ENCODE measurements at places on chromosomes 5 and 9.

GRCh38 chr9:108861464-108861863, 602 bp upstream of the ACTL7A start:
- DNase-seq: no peak

- DNase-seq: no peak
Observed at GRCh38 chr9:34647651-34648050, 1.2 kb downstream of the GALT start.

- no peak for DNase-seq
Observed at GRCh38 chr9:37337301-37337890, 85.1 kb upstream of the GRHPR start.

DNA sequence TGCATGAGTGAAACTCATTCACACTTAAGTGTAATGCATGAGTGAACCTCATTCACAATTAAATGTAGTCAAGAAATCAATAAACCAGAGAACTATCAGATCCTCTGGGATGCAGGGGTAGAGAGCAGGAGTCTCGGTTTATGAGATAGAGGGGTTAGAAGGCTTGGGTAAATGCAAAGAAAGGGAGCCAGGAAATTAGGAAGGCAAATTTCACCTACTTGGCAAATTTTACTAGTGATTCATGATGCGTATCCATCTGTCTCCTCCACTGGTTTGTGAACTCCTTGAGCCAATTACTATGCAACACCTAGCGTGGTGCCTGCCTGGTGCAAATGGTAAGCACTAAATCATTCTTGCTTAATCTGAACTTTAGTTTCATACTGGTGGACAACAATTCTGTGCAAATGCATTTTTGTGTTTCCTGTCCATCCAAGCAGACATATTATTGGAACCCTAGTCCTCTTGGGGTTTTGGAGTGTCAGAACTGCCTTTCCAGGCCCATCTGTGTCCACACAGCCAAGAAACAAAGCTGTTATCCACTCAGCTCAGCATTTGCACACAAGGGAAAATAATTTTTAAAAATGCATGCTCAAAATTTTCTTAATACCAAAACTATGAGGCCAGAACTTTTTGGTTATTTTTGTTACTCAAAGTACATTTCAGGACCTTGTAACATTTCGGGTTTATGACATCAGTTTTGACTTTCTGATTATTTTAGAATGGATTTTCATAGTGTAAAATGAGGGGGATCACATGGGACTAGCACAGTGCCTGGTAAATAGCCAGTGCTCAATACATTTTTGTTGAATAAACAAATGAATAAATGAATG, 5.2 kb downstream of the HAPLN1 start:
- DNase-seq: no peak

Measured in activated CD8-positive, alpha-beta memory T cell treated with anti-CD3 and anti-CD28 coated beads for 24 hours (primary cell).